ENCODE measurements at places on chromosomes 2 and 18.

DNA sequence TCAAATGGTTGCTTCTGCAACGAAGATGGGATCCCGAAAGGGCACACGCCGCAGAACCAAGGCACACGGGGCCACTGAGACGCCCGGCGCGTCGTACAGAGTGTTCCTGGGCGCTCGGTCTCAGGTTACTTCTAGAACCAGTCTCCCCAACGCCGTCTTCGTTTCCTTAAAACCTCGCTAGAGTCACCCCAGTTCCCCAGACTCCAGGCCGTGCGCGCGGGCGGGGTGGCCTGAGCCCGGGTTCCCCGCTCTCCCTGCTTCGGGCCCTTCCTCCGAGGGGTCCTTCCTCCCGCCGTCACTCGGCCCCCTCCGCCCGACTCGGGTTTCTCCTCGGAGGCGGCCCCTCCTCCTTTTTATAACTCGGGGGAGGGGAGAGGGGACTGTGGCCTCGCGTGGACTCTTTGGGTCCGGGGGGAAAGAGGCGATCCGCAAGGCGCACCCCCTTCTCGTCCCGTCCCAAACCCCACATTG is 774 bp upstream of the FZD7 start:
- no peak for DNase-seq

- DNase-seq = no peak
These were observed 26.3 kb downstream of the PAX3 start for GRCh38 chr2:222272446-222273015.

- DNase-seq = peak; percentile 13
These were observed 84.0 kb downstream of the LIPG start for GRCh38 chr18:49645841-49646351.

GRCh38 chr2:111897630-111897923 is 830 bp upstream of the MERTK start:
- DNase-seq = no peak

GRCh38 chr2:16119741-16120140 is 179.4 kb downstream of the MYCN start:
- no peak for DNase-seq

DNA sequence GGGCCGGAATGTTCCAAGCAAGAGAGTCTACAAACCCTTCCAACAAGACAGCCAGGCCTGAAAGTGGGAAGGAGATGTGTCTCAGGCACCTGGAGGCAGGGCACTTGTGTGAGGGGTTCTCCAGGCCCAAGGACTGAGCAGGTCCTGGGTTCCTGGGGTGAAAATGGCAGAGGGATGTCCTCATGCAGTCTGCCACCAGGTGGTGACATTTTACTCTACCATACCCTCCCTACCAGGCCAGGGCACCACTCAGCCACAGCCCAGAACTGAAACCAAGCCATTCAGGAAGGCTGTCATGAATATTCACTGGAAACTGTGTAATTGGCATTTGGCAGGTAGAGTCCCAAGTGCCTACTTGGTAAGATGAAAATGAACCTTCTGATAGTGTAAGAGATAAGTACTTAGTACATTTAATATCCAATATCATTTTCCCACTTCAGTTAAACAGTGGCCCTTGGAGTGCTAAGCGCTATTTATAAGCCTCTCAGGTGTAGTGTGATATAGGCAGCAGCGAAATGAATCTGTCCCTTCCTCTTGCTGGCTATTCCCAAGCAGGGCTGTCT is 185.1 kb downstream of the MYO5B start:
- DNase-seq = no peak

DNA sequence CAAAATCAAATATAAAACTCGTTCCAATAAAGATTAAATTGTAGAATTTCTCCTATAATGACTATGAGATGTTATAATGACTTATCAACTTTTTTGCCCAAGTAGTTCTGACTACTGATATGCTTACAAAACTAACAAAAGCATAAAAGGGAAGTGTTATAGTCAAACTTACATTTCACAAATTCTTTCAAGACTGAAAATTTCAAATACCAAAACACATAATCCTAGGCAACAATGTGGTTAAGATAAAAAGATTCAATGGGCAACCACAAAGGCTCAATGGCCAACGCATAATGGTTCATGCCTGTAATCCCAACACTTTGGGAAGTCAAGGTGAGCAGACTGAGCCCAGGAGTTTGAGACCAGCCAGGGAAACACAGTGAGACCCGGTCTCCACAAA is 135.7 kb downstream of the USP34 start:
- DNase-seq = no peak

GRCh38 chr2:161141033-161141432 is 19.2 kb upstream of the TANK start:
- no peak for DNase-seq

GRCh38 chr2:230634146-230634545 is 78.5 kb upstream of the CAB39 start:
- no peak for DNase-seq

- DNase-seq = no peak
These were observed 9.9 kb downstream of the AQP12B start for GRCh38 chr2:240672701-240673190.

GRCh38 chr2:73937899-73938298 is 11.2 kb downstream of the DGUOK start:
- no peak for DNase-seq

DNA sequence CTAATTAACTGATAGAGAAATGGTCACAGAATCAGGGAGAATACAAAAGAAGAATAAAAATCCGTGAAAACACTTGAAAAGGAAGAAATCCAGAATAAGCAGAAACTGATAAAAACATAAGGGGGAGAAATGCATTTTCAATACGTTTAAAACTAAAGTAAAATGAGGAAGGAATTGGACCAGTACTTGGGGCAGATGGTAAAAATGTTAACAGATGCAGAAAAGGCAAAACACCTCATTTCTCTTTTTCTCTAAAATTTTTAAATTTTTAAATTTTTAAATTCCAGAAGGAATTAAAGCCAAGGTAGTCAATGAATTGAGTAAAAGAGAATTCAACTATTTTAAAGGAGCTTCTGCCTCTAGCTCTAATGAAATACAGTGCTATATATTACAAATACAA is 353.9 kb downstream of the METTL4 start:
- DNase-seq = no peak

- no peak for DNase-seq
These were observed 445.7 kb upstream of the TRIB2 start for GRCh38 chr2:12270876-12271588.

GRCh38 chr2:53231908-53232307 is 535.7 kb upstream of the CHAC2 start:
- no peak for DNase-seq

GRCh38 chr2:236631281-236631855 is 61.7 kb downstream of the ACKR3 start:
- no peak for DNase-seq

- DNase-seq = no peak
These were observed 47.9 kb upstream of the CABLES1 start for GRCh38 chr18:23087352-23087751.

- DNase-seq = no peak
These were observed 22.7 kb upstream of the LPIN2 start for GRCh38 chr18:3035635-3036034.

DNA sequence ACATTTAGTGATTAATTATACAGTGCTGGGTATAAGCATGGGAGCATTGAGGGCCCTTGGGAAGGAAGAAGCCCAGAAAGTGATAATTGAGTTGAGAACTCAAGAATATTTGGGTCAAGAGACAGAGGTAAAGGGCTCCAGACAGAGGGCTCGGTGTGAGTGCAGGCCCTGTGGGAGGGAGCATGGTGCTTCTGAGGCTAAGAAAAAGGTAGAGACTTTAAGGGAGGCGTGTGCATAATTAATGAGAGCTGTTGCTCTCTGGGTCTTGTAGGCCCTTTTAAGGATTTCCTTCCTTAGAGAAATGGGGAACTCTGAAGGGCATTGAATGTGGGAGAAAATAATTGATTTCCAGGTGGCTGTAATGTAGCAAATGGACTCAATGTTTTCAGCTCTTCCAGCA is 735.0 kb upstream of the POU3F3 start:
- DNase-seq = no peak

DNA sequence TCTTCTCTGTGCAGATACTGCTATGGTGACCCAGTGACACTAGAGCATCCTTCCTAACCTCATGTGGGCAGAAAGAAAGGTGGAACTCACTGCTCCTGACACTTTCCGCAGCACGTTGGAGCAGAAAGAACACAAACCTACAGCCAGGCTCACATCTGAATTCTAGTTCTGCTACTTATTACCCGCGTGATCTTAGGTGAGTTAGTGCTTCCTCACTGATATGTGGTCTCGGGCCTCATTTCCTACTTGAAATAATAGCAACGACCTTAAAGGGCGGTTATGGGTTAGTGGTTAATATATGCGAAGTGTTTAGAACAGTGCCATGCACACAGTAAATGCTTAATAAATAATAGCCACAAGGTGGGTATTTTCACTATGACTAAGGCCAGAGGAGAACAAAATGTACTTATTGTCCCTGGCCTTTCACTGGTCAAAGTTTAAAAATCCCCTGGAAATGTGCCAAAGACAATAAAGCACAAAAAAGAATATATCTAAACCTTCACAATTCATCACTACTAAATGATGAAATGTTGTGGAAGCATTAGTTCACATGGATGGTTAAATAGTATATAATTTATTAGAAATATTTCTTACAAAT is 66.6 kb downstream of the MYOM1 start:
- no peak for DNase-seq

DNA sequence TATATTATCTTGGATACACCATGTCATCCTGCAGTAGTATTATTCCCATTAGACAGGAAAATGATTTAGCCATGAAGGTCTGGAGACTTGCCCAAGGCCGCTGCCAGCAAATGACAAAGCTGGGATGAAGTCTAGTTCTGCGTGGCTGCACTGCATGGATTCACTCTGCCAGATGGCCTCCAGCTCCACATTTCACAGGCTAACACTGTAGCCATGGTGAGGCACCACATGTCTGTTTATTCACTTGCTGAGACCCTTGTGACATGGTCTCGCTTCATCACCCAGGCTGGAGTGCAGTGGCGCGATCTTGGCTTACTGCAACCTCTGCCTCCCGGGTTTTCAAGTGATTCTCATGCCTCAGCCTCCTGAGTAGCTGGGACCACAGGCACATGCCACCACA is 31.5 kb upstream of the SCG2 start:
- DNase-seq = no peak

GRCh38 chr2:234487356-234487755 is 9.5 kb downstream of the ARL4C start:
- DNase-seq = no peak

GRCh38 chr2:205427112-205427511 is 255.2 kb upstream of the NRP2 start:
- no peak for DNase-seq

DNA sequence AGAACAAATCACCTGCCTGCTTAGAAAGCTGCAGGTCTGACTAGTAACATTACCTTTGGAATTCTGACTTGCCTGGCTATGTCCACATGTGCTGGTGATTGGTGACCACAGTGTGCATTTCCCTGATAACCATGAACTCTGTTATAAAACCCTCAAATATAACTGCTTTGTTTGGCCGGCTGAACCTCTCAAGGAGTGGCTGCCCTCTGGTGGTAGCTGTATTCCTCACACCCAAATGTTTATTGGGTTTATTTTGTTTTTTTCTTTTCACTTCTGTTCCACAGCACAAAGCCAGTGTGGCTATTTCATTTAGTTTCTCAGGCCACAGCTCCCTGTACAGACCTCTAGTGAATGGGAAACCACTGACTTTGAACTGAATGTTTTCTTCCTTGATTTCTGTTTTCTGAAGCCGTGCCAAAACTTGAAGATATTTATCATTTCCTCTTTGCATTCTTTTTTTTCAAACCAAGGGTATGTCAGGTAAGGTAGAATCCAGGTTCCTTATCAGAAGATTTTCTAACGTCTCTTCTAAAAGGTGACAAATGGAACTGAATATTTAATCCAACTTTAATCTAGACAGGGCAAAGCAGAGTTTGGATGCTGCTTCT is 549.0 kb upstream of the VRK2 start:
- DNase-seq = no peak

DNA sequence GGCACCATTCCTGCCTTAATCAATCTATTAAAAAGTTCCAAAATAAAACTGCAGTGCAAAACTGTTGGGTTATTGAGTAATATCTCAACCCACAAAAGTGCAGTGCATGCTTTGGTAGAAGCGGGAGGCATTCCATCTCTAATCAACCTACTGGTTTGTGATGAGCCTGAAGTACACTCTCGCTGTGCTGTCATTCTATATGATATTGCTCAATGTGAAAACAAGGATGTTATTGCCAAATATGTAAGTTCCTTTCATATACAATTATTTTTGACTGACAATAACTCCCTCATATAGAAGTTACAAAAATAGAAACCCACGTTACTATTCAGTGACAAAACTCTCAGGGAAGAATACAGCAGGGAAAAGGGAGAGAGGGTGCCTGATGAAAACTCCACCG is 43.0 kb downstream of the OSGEPL1 start:
- no peak for DNase-seq

- no peak for DNase-seq
These were observed 590.9 kb upstream of the ZEB2 start for GRCh38 chr2:145110668-145111356.

DNA sequence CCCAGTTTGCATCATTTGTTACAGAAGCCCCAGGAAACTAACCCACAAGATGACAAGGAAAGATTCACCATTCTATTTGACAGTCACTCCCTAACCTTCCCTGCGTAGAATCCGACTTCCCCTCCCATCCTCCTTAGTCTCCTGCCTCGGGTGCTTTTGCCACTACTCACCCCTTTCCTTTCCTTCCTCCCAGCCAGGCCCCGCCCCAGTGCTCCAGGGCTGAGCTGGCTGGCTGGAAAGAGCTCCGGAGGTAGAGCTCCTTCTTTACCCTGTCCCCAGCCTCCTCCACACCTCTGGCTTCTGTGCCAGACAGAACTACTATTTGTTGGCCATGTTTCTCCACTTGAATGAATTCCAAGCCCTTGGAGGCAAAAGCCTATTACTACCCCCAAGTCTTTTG is 317.6 kb upstream of the NCKAP5 start:
- no peak for DNase-seq

- DNase-seq = no peak
These were observed 2.1 kb downstream of the ASB1 start for GRCh38 chr2:238428866-238429265.

GRCh38 chr2:153474407-153474806 is 4.2 kb downstream of the RPRM start:
- DNase-seq = no peak

- no peak for DNase-seq
These were observed 100.1 kb upstream of the ST3GAL5 start for GRCh38 chr2:85988914-85989270.

DNA sequence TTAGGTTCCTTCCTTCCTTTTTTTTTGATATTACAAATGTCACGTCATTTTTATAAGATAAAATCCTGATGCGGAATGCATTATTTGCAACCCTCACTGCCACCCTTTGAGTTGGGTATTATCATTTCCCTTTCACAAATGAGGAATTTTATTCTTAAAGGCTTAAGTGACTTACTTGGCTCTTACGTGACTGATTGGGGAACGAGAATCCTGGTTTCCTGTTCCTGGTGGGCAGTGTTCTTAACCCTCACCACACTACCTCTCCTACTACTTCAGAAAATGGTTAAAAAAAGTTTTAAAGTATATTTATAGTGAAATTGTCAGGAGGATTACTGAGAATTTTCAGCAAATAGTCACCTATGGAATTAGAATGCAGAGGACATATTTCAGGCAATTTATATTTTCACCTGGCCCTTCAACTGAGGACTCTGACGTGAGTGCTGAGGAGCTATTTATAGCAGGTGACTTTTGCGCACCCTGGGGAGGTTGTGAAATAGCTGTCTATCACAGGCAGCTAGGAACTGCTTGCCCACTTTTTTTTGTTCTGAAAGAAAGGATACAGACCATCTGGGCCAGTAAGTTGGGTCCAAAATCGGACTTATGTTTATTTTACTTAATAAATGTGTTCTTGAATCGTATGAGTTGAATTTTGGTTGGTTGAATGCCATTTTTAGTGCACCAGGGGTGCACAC is 18.7 kb upstream of the RASGRP3 start:
- no peak for DNase-seq

- DNase-seq = peak; percentile 11
These were observed 81.5 kb downstream of the DIS3L2 start for GRCh38 chr2:232042911-232043574.
